ENCODE measurements at places on chromosomes 7 and 10. TPM values are rescaled to one million over a fixed set of nuclear protein-coding genes. Genes with fewer than 3 reads are reported as not detected.

METTL27 gene
- total RNA-seq, result 2.0 TPM

ZNF425 gene
- 4.8 TPM for total RNA-seq

TRIM50 gene
- 0.39 TPM for total RNA-seq

PKD2L1 gene
- not detected for total RNA-seq

NPSR1 gene
- not detected for total RNA-seq

TFEC gene
- 0.29 TPM for total RNA-seq

DNA sequence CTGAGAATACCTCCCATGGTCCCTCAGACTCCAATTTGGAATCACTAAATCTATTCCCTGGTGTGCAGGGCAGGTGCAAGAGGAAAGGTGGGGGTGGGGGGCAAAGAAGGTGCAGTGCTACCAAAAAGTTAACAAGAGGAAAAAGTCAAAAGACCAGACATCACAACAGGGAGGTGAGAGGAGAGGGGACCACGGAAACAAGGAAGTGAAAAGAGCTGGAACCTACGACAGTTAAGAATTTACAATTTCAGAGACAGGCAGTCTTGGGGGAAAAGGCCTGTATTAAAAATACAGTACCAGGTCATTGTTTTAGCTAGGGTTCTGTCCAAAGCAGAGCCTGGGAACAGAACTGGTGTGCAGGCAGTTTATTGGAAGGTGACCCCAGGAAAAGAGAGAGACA, 14.6 kb downstream of the ITGB1 start:
- DNase-seq, result no peak

- no peak for DNase-seq
Observed at GRCh38 chr7:34675749-34676374, 17.8 kb downstream of the NPSR1 start.

- no peak for DNase-seq
Observed at GRCh38 chr7:79282882-79283602, 170.4 kb downstream of the MAGI2 start.

- DNase-seq, result no peak
Observed at GRCh38 chr10:123357421-123357930, 203.3 kb downstream of the BUB3 start.

- DNase-seq, result no peak
Observed at GRCh38 chr10:50574305-50574704, 49.5 kb downstream of the SGMS1 start.

DNA sequence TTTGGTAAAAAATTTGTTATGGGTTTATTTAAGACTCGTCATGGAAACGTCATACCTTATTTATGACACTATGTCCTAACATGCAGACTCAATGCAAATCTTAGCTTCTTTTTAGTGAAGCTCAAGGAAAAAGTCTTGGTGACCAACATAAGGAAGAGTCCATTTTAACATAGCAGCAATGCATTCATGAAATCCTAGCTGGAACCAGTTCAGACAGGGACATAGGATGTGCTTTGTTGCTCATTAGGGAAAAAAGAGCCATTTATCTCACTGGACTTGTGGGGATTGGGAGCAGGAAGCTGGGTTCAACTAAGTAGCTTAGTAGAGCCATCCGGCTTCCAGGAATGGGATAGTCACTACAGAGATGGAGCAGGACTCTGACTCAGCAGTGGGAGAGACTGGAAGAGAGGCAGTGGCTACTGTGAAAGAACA, 100.7 kb upstream of the DKK1 start:
- DNase-seq, result no peak

- DNase-seq, result no peak
Observed at GRCh38 chr10:119103241-119103902, 541 bp upstream of the DENND10 start.

- no peak for DNase-seq
Observed at GRCh38 chr10:84581976-84582375, 253.6 kb downstream of the CCSER2 start.

- DNase-seq, result no peak
Observed at GRCh38 chr10:37733822-37734221, 123.6 kb downstream of the ZNF248 start.

DNA sequence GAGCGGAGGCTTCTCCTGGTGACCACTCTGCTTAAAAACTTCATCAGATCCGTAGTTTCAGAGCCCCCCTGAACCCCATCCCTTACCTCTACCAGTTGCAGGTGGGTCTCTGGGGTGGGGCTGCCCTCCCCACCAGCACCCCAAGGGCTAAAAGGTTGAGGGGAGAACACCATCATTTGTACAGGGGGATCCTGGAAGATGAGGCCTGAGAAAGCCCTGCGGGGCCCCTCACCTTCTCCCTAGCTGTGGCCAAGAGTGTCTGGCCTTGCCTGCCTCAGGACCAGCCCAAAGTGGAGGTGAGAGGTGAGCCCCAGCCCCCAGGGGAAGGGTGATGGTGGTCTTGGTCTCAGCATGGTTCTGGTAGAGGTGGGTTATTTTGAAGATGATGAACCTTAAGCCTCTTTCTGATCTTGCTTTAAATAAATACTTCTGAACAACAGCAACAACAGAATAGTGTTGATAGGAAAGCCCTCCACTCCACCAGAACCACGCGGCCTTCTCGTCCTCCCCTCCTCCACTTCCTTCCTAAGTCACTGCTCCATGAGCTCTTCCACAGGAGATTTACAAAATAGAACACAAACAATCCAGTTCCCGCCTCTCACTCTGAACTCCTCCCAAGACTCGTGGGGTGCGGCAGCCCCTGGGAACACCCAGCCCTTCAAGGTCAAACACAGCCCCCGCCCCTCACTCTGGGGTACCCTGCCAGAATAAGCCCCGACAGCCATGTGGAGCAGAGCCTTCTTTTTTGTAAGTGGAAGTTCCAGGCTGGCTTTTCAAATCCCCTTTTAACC, 169.1 kb downstream of the EGFR start:
- no peak for DNase-seq

DNA sequence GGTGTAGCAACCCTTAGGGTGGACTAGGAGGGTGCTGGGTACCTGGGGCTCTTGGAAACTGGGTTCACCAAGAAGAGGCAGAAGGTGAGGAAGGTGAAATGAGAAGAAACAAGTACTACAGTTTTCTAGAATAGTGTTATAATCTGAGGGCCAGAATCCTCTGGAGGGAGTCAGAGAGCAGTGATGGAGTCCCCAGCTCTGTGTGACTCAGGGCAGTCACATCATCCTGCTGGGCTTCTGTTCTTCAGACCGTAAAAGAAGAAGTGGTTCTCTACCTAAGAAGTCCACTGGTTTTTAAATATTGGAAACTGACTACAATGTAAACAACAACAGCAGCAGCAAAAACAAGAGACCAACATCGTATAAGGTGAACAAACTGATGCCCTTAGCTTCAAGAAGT, 197.3 kb downstream of the PRPF18 start:
- no peak for DNase-seq

- no peak for DNase-seq
Observed at GRCh38 chr7:101936611-101937231, 119.3 kb downstream of the CUX1 start.

- no peak for DNase-seq
Observed at GRCh38 chr10:64007157-64007556, 486.0 kb downstream of the REEP3 start.

DNA sequence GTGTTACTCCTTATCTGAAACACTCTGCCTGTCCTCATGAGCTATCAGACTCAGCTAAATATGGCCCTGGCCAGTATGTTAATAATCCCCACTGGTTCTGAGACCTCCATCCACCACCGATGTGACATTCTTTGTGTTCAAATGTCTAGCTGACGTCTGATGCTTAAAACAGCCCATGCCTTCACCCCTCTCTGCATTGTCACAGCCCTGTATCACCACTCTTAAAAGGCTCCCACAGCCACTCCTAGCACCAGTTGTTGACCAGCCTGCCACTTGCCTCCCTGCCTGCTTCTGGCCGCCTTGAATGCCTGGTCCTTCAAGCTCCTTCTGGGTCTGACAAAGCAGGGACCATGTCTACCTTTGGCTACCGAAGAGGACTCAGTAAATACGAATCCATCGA, at the start of gene LMOD2:
TSS of gene LMOD2 (plus strand) at position 253 of the 400 bp plus-strand sequence. CDS start at position 351, 98 bp downstream.
- no peak for DNase-seq

DNA sequence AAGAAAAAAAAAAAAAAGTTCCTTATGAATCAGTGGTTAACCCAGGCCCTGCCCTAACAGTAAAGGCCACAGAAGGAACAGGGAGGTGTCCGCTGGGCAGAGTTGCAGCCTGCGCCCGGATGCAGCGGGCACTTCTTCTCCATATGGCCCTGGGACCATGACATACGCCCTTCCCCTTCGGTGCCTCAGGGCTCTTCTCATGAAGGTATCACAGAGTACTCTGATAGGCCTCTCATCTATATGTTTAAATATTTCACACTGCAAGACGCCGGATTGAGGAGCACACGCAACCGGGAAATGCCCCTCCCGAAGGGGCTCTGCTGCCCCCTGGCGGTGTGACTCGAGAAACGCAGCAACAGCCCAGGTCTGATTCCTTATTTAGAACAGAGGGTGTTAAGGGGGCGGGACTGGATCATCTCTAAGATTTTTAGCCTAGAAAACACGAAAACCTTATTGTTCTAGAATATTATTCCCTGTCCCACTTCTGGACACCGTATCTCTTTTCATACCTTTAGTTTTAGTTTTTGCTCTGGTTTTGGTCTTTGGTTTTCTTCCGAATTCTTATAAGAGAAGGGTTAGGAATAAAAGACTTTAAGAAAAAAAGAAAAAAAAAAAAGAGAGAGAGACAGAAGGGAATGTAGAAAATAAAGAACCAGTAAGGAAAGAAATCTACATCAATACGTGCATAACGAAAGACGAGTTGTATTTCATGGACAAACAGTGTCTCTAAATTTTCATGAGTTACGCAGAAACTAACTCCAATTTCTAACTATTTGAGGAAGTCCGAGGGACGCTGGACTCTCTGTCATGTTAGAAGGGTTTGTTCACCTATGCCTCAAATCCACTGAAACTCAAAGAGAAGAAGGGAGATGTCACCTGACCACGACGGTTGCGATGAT, 12.0 kb downstream of the DAGLB start:
- DNase-seq, result peak; percentile 96

DNA sequence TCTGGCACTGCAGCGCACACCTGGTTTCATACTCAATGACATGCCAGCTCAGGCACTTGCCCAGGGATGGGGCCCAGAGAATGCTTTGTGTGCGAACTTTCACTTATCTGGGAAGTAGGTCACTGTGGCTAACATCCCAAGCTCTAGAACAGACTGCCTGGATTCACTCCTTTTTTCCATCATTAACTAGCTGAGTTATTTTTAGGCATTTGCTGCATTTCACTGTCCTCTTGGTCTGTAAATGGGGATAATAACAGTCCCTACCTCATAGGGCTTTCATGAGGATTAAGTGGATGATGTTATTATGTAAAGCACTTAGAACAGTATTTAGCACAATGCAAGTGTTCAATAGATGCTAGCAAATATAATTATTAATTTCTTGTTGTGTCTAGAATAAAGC, 98.7 kb upstream of the DOCK1 start:
- no peak for DNase-seq

DNA sequence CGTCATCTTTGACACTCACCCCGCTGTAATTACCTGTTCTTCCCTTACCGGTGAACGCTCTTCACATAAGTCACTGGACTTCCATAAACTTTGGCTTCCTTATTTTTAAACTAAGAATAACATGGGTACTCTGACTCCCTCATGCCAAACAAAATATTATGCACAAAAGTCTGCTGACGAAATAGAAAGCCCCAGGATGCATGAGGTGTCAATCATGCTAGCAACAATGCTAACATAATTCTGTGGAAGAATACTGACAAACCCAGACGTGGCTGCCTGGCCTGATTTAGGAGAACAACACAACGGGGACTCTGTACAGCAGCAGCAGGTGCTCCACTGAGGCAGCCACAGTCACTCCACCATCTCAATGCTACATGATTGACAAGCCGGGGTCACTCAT, 137.5 kb downstream of the CCDC71L start:
- no peak for DNase-seq

DNA sequence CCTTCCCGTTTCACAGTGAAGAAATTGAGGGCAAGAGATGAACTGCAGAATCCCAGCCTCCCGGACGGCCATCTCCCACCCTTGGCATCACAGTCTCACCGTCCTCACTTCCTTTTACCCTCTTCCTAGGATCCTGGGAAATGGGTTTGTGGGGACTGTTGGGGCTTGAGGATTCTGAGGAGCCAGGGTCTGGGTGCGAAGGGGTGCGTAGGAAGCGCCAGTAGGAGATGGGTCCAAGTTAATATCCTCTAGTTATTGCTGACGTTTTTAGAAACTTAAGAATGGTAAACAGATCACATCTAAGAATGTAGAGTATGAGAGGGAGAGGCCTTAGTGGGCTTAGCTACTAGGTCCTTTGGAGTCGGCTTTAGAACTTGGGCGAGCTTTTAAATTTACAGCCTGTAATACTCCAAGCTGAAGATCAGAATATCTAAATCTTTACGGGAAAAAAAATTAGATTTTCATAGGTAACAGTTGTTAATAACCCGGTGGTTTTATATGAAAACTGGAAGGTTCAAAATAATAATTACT, 696 bp downstream of the MALSU1 start:
- no peak for DNase-seq

DNA sequence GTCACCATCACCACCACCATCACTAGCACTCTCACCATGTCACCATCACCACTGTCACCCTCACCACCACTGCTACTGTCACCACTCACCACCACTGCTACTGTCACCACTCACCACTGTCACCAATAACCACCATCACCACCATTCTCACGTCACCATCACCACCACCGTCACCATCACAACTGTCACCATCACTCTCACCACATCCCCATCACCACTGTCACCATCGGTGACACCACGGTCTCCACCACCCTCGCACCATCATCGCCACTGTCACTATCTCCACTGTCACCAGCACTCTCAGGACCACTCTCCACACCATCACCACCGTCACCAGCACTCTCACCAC, 130.4 kb downstream of the MAD1L1 start:
- DNase-seq, result no peak

- no peak for DNase-seq
Observed at GRCh38 chr7:104903044-104903443, 111.0 kb upstream of the KMT2E start.

DNA sequence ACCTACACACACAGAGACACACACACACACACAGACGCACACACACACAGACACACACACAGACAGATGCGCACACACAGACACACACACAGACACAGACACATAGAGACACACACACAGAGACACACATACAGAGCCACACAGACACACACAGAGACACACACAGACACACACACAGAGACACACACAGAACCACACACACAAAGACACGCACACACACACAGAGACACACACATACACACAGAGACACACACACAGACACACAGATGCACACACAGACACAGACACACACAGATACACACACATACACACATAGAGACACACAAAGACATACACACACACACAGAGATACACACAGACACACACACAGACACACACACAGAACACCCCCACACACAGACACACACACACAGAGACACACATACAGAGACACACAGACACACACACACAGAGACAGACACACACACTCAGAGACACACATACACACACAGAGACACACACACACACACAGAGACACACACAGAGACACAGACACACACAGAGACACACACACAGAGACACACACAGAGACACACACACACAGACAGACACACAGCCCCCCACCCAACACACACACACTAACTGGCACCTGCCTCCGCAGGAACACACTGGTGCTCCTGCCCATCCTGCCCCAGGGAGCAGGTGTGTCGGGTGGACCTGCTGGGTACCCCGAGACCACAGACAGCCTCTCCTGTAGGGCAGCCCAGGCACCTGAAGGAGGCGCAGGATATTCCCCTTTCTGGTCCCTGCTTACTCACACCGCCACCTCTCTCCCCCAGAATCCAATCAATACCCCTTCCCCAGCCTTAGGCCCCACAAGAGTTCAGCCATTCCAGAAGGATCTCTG, 5.4 kb upstream of the FZD9 start:
- DNase-seq, result no peak

Data from lower leg skin (tissue), 4 donors.